ENCODE measurements at places on chromosomes 12 and 14.

GRCh38 chr12:86275356-86275755 is 19.2 kb upstream of the MGAT4C start:
- DNase-seq: no peak

GRCh38 chr14:63875311-63875710 is 22.5 kb downstream of the SYNE2 start:
- no peak for DNase-seq

DNA sequence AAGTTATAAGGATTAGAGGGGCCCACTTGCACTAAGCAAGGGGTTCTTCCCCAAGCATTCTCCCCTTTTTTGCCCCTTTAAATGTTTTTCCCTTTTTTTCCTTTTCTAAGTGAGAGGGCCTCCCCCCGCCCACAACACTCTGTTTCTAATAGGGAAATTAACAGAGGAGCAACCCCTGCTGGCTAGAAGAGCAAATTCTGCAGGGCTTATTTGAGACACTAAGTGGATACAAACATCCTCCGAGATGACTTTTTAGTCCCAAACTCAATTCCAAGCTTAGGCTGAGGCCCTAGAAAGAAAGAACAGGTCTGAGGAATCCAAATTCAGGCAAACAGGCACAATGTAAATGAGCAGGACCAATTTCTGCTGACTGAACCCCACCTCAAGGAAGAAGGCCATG is 138.9 kb downstream of the GPR65 start:
- no peak for DNase-seq

GRCh38 chr12:27653661-27654060 is 42.6 kb upstream of the REP15 start:
- no peak for DNase-seq

DNA sequence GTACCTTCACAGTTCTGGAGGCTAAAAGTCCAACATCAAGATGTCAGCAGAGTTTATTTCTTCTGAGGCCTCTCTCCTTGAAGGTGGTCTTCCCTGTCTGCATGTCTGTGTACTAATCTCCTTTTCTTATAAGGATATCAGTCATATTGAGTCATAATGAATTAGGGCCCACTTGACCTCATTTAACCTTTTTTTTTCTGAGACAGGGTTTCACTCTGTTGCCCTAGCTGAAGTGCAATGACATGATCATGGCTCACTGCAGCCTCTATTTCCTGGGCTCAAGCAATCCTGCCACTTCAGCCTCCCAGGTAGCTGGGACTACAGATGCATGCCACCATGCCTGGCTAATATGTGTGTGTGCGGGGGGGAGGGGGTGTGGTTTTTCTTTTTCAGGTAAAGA is 41.7 kb downstream of the PPM1H start:
- no peak for DNase-seq

DNA sequence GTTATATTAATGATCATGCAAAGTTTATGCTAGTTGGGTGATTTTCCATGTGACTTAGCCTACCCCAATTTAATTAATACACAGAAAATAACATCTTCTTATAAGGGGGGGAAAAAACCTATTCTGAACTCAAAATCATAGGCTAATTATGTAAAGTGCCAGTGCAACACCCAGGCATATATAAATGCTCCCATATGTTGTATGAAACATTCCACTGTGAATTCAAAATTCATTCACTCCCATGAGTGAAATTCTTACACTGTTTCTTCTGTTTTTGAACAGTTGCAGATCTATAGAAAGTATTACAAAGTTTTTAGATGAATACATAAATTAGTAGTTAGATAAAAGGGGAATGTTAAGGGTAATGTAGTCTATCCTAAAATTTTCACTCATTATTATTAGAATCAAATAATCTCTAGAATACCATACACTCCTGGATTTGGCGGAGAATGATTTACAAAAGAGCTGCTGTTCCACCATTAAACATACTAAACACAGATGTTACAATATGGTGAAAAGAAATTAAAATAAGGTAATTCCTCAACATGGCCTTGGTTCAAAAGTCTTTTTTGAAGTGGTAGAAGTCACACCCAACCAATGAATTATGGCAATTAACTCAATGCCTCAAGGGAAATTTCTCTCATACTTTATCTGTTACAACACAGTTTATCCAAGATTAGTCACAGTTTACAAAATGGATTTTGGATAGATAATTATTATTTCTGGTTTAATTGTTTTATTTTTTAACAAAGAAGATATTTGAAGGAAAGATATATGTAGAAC is 454.1 kb upstream of the FLRT2 start:
- no peak for DNase-seq

DNA sequence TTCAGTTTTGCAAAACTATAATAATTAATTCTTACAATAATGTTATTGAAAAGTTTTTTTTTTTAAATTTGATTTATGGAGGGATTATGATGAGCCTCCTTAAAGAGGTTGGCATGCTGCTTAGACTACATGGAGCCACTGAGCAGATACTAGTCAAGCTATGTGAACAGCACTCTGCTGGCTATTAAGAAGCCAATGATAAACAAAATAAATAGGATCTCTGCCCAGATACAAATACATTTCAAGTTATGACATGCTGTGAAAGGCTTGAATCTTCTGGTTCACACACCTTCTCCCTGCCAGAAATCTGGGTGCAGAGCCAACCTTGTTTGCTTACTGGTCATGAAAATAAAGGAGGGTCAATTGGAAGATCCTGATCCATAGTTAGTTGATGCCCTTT is 107.4 kb upstream of the NAV3 start:
- no peak for DNase-seq

DNA sequence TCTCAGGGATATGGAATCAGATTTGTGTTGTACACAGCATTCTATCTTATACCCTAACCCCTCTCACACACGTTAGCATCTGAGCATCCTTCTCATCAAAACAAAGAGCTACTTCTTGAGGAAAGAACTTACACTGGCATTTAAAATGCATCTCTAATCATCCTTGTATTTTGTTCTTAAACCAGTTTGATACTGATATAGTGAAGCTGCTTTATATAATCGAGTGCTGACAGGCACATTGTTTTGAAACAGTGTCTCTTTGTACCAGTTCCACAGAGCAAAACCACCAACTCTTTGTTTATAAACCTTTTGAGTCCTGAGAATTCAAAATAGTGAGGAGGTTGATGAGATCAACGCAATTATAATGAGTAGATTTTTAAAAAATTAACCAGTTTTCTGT is 8.8 kb downstream of the GPR33 start:
- DNase-seq: no peak

Data from stimulated activated CD4-positive, alpha-beta T cell treated with anti-CD3 and anti-CD28 coated beads, TNF-alpha, amount 100 ng/mL, for 1 hour (primary cell).